Hypothalamus (tissue), 51 donors: ENCODE measurements at places on chromosomes 13 and 19.

DNA sequence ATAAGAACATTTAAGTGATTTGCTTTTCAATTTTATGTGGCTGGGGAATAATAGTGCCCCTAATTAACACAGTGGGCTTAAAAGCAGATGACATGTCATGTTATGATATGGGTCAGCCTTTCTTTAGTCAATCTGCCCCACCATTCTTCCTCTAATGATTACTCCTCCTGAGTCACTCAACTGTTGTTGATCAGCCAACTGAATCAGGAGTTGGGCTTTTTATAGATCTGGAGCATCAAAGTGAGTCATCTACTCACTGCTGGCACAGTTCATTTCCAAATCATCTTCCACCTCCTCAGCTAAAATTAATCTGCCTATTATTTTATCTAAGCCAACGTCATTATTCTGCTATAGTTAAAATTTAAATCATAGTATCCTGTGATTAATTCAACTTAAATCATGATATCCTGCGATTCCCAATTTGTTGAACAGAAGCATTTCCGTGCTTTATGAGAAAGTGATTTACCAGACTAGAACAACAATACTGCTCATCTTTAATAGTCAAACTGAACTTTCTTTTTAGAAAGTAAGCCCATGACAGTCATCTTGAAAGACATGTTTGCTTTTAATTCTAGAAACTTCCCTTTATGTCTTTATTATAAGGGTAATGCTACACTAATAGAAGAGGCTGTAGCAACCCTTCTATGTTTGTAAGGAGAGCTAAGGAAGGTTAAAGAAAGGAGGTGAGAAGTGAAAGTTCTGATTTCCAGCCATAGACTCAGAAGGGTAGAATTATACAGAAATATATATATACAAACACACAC, 551.4 kb downstream of the TBC1D4 start:
- no peak for DNase-seq

DNA sequence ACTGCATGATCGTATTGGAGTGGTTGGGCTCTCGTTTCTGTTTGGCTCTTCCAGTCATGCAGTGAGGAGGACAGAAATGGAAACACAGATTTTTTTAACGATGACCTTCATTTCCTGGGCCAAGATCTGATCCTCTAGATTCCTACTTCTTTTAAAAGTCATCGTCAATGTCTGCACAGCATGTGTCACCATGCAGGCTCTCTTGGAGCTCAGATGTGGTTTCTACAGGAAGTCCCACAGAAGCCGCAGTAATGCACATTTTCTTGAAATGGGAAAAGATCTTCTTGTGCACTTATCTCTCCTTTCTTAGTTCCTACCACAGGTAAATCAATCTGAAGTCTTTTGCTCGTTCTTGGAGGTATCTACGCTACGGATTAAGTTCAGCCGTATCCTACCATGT, 626.9 kb downstream of the EFNB2 start:
- DNase-seq: no peak

DNA sequence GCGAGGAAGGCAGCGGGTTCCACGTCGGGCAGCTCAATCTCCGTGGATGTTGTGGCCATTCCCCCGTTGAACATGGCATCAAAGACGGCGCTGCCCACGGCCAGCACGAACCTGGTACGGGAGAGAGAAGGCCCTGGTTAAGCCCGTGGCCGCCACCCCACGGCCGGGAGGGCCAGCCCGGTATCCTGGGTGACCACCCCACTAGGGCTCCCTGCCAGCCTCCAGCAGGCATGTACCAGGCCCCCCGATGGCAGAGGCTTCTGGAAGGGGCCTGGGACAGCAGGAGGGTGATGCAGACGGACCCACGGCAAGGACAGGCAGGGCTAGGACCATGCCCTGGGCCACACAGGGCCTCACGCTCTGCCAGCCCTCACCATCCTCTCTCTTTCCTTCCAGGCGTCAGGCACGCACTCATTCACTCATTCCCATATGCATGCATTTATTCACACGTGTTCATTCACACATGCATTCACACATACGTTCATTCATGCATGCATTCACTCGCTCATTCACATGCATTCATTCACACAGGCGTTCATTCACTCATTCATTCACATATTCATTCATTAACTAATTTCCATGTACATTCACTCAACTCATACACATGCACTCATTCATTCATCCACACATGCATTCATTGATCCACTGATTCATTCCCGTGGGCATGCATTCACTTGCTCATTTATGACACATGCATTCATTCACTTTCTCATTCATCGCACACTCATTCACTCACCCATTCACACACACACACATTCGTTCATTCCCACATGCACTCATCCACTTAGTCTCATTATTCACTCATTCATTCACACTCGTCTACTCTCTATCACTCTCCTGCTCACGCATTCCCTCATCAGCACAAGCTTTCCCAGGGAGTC, 17.9 kb downstream of the BTBD2 start:
- no peak for DNase-seq

DNA sequence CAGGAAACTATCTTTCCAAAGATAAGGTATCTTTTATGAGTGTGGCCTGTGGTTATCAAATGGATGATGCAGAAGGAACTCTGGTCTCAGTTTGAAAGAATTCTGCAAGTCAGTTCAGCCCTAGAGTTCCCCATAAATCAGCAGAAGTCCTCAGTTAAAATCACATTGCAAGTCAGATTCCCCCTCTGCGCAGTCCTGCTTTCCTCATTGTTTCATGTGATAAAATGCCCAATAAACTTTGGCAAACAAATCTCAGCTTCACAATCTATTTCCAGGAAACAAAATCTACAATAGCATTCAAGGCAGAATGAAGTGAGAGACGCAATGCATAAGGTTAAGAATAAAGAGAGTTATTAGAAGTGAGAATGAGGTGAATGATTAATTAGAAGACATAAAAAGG, 216.3 kb upstream of the KLHL1 start:
- DNase-seq: no peak
